Amniotic epithelial cell (primary cell): ENCODE measurements at places on chromosomes 7 and 10.

GRCh38 chr7:103905997-103906396 lies 83.5 kb downstream of the RELN start:
- no peak for DNase-seq

DNA sequence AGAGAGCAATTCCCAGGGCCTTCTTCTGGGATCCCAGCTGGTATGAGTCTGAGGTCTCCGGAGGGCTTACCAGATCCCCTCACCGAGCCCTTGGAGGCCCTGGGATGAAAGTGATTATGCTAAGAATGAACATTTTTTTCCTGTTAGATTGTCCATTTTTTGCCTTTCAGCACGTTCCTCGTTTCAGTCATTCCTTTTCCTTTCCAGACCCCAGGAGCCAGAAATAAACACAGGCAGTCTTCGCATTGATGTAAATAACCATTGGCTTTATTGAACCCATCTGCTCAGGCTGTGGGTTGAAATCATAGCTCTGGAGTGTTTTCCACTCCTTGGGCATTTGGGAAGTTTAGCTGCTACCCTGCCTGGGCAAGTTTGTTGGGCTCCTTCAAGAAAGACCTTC lies 320.9 kb upstream of the AUTS2 start:
- no peak for DNase-seq

DNA sequence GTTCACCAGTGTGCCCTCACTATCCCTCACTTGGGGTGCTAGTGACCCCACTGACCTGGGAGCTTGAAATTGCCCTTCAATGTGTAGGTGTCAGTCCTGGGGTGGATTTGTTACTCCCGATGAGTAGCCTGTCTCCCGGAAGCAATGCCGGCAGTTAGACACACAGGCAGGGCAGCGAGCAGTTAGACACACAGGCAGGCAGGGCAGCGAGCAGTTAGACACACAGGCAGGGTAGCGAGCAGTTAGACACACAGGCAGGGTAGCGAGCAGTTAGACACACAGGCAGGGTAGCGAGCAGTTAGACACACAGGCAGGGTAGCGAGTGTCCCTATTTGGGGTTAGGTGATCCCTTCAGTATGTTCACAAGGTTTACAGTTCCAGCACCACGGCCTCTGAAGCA lies 44.0 kb downstream of the VWA2 start:
- DNase-seq, result no peak

DNA sequence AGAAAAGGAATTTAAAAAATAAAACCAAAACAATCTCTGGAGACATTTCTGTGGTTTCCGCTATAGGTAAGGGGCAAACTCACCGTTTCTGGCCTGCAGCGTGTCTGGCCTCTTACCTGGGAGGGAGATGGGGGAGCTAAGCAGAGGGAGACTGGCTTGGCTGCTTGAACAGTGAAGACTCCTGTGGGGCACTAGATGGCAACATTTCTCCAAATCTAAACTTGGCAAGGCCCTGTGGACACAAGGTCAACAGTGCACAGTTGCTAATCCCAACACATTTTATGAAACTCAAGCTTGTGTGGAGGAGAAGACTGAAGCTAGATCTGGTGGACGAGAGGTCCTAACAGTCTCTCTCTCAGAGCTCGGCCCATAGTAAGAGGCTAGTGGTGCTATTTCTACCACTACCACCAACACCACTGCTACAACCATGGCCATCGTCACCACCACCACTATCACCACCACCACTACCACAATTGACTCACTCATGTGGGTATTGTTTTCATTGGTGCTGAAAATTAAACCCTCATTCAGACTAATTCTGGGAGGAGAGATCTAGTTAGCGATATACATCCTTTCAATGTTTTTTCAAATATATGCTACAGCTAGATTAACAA lies 28.4 kb upstream of the CDHR3 start:
- peak; percentile 74 for DNase-seq

DNA sequence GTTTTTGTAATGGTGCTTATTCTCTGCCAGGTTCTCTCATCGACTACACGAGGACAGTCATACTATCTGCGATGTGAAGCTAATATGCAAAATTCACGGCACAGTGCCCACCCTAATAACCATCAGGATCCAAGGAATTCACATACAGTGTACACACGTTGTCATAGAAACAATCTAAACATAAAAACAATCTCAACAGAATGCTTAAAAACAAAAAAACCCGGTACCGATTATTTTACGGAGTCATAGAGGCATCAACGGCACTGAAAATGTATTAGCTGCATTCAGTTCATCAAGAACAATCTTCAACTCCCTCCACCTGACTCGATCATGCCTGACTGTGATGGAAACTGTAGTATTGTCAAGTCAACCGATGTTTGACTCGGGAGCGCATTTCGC lies 628 bp downstream of the MRPS33 start:
- peak; percentile 15 for DNase-seq

GRCh38 chr7:69803699-69804516 lies 205.6 kb downstream of the AUTS2 start:
- DNase-seq, result no peak

DNA sequence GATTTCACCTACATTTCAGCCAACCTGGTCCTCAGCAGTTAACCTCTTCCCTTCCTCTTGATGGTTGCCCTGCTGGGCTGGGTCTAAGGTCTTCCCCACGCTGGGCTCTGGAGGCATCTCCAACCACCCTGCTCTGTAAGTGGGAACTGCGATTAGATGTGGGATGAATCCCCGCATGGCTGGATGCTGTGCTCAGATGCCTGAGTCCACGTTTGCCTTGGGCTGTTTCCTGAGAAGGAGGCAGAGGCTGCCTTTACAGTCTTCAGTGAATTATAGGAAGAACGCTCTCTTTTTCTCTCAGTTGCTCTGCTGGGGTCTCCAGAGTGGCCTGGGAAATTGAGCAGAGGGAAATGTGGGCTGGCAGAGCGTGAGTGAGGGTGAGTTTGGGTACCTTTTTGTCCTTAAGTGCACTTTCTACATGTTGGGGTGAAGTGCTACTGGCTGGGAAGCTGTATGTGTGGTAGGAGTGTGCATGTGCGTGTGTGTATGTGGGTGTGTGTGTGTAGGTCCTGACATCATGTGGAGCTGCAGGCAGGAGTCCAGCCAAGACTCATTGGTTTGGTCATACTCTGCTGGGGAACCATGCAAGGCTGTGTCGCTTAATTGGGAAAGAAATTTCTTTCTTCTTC lies 1.5 kb downstream of the GIMAP8 start:
- no peak for DNase-seq

DNA sequence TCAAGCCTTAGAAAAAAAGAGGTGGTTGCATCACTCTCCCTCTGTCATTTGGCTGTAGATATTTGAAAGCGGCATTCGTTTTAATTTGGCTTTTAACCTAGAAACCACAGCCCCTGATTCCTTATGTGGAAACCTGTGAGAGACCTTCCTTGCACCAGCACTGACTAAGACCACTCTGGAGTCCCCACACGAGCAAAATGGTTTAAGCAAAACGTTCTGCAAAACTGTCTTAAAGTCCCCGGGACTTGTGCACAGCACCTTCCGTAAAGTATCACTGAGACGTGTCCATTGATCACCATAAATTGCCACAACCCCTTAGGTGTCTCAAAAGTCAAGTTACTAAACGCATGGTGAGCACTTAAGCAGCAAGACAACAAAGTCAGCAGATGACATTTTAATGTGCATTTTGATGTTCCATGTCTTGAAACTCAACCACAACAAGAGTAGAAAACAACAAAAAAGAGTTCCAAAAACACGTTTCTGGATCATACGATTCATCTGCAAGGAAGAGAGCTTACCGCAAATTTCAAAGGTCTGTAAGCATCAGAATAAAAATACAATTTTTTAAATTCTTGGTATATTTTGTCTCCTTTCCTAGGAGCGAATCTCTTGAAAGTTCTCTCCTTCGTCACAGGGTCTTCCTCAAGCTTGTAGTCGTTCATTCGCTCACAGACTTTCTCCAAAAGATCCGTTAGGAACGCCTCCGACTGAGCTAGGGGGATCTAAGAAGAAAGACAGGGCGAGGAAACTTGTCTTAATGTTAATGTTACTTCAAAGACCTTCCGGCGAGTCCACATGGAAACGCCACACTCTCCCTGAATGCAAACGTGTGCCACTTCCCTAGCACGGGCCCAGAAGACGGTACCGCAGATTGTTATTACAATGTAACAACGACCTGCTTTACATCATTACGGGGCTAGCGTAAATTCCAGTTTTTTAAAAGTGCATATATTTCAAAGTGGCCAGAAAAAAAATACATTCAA lies 37.7 kb downstream of the CNPY1 start:
- no peak for DNase-seq

- peak; percentile 57 for DNase-seq
Measured at GRCh38 chr10:32204606-32205005, 142.4 kb downstream of the EPC1 start.

GRCh38 chr7:114294036-114294435 lies 120.6 kb upstream of the FOXP2 start:
- DNase-seq, result no peak

GRCh38 chr10:1058017-1058416 lies 1.8 kb downstream of the WDR37 start:
- DNase-seq, result no peak

DNA sequence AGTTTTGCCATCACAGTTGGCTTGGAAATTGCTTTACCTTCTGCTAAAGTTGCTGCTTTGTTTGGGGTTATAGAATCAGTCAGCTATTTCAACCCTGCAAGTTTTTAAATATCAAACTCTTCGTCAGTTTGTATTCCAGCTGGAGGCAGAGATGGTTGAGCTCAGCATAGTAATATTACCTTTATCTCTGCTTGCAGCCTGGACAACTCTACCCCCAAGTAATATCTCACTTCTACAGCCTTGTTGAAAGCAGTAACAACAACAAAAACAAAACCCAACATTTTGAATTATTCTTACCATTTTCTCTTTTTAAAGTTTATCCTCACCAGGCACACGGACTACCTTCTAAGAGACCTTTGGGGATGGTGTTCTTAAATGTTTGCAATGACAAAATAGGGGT lies 239.1 kb upstream of the PHF14 start:
- no peak for DNase-seq

DNA sequence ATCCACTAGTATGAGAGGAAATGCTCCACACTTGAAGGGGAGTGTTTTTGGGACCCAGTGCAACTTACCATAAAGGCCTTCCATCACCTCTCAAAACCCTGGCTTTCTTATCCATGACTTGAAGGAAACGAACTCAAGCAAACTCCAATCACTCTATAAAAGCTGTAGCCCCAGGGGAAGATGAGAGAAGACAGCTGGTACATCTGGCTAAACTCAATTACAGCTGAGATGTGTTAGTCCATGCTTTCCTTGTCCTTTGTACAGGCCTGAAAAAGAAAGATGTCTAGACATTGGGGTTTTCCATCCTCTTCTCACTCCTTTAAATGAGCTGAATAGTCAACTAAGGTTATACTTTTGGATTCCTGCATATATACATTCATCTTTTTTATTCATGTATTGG lies 89.5 kb upstream of the ANKRD30A start:
- DNase-seq, result no peak

GRCh38 chr10:871951-872403 lies 59.5 kb downstream of the LARP4B start:
- DNase-seq, result no peak

GRCh38 chr10:128055061-128055868 lies 71.0 kb downstream of the MKI67 start:
- DNase-seq, result no peak

GRCh38 chr10:5512881-5513612 lies 11.7 kb upstream of the CALML3 start:
- peak; percentile 9 for DNase-seq

- no peak for DNase-seq
Measured at GRCh38 chr7:55240418-55241142, 124.6 kb upstream of the LANCL2 start.

GRCh38 chr10:45154502-45154901 lies 153.8 kb downstream of the ZNF22 start:
- peak; percentile 34 for DNase-seq

- DNase-seq, result peak; percentile 51
Measured at GRCh38 chr7:66894463-66895080, 26.5 kb upstream of the TMEM248 start.

- no peak for DNase-seq
Measured at GRCh38 chr10:8048281-8049008, 6.0 kb upstream of the GATA3 start.

- peak; percentile 41 for DNase-seq
Measured at GRCh38 chr7:127678947-127679346, 27.0 kb downstream of the SND1 start.

- no peak for DNase-seq
Measured at GRCh38 chr10:85515316-85515715, 851.3 kb downstream of the GRID1 start.

DNA sequence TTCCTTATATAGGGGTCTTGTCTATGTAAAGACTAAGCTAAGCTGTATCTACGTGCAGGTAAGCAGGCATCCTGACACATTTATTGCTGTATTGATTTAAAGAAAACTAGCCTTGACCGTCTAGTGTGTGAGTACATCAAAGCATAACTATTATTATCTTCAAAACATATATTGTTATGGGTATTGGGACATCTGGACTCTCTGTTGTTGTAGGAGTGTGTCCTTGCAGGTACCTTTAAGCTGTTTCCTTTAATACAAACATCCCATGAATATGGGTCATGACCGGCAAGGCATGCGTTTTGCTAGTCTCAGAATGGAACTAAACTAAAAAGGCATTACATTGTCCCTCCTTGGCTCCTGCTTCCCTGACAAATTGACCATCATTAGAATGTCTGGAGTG lies 35.1 kb upstream of the AKR1E2 start:
- DNase-seq, result no peak

DNA sequence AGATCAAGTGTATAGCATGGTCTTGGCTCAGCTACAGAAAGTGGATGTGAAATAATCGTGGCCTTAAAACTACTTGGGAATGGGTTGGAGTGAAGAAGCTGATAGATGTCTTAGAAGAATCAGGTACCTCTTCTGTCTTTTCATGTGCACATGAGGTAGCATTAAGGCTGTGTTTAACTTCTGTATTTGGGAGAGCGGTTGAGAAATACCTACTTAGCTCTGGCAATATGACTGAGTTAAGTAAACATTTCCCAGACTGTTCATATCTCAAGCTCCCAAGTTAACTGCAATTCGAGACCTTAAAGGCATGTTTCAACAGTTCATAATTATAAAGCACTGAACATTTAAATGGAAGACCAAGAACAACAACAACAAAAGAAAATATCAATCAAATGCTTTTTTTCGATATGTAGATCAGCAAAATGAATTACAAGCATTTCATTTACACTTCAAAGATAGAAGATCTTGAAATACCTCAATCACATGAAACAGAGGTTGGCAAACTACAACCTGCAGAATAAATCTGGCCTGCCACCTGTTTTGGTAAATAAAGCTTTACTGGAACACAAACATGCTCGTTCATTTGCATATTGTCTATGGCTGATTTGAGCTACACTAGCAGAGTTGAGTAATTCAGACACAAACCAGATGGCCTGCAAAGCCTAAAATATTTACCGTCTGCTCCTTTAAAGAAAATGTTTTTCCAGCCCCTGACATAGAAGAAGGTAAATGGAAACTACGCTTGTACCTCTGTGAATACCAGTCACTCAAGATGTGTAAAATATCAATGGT lies 337.1 kb upstream of the GLI3 start:
- peak; percentile 87 for DNase-seq

DNA sequence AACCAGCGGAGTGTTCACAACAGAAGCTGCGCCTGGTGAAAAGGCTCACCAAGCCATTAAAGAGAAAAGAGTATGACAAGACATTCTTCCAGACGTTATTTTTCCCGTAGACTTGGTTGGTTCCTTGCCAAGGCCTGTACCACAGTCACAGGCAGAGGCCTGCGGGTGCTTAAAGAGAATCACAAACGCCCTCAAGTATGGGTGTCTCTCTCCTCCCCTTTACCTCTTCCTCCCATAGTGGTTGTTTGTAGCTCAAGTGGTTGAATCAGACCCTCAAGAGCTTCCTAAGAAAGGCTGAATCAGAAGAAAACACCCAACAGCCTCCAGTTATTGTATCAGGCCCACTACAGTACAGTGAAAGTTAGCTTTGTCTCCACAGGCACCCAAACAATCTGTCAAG lies 169.0 kb downstream of the CREB5 start:
- no peak for DNase-seq

- no peak for DNase-seq
Measured at GRCh38 chr7:1233333-1234048, 819 bp downstream of the UNCX start.
